Pancreas (tissue), 10 donors: ENCODE measurements at places on chromosomes 13 and 19. TPM values are rescaled to one million over a fixed set of nuclear protein-coding genes. Genes with fewer than 3 reads are reported as not detected.
A peak's percentile ranks its signal among the peaks of the same experiment; 100 is the strongest.

Gene UQCR11
- total RNA-seq = 40.5 TPM

DNA sequence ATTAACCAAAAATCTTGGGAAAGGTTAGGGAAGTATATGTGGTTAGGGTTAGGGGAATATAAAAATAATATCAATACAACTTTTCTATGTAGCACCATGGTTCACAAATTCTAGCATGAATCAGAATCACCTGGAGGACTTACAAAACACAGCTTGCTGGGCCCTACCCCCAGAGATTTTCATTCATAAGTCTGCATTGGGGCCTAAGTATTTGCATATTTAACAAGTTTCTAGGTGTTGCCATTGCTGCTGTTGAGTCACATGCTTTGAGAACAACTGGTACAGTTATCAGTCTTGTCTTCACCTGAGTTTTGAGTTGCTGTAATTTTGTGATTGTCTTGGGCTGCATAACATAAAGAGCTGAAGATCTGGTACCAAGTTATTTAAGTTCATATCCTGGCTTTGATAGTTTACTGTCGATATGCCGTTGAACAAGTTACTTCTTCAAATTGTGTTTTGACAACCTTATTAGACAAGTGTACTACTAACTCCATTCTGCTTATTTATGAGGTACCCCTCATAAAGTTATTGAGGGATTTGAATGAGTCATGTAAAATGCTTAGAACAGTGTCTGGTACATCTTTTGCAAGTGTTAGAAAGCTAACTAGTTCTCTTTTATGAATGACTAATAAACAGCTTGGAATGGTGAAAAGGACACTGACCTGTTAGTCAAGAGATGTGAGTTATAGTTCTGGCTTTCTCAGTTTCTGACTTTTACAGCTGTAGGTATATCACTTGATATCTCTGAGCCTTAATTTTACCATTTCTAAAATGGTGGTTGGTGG, 132.9 kb downstream of the PAN3 start:
- DNase-seq = no peak
- no peak overlapping the region for H3K4me3 ChIP-seq
- H3K4me1 ChIP-seq = no peaks in the 10 kb centered on the region
- H3K36me3 ChIP-seq = peaks cover 19% of the 10 kb centered on the region
- H3K27me3 ChIP-seq = no peaks in the 10 kb centered on the region

DNA sequence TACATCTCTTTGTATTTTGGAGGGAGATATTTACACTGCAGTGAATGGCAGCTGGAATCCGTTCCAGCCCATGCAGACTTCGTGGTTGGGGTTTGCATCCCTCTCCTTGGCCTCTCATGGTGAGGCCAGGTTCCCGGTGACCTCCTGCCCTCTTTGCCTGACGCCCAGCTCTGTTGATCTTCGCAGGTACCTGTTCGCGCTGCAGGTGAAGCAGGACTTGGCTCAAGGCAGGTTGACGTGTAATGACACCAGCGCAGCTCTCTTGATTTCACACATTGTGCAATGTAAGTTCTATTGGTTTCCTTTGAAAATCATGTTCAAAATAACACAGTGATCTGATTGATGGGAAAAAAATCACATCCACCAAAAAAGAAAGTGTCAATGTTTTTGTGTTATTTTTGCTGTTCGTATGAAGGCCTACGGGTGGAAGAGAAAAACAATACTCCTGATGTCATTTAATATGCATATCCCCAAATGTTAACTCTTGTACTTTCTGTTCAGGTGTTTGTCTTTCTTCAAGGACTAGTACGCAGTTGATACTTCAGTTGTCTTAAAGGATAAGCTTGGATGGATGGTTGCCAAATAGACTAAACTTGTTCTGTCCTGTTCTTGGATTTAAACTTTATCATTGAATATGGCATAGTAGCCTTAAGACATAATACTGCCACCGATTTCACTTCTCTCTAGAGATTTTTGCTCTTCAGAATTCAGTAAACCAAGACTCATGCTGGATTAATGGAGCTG, 199.1 kb downstream of the STK24 start:
- peaks cover 2% of the 10 kb centered on the region for H3K4me1 ChIP-seq
- no peaks in the 10 kb centered on the region for H3K36me3 ChIP-seq
- no peaks in the 10 kb centered on the region for H3K27me3 ChIP-seq
- DNase-seq = no peak
- H3K4me3 ChIP-seq = no peak overlapping the region

- H3K4me3 ChIP-seq = no peak overlapping the region
- no peak overlapping the region for H3K27ac ChIP-seq
- no peaks in the 10 kb centered on the region for H3K27me3 ChIP-seq
- no peak for DNase-seq
- H3K4me1 ChIP-seq = no peaks in the 10 kb centered on the region
- H3K36me3 ChIP-seq = no peaks in the 10 kb centered on the region
Measured at GRCh38 chr13:47064381-47064780, 167.5 kb upstream of the HTR2A start.

- H3K27ac ChIP-seq = peak overlapping the region; percentile 90
- no peaks in the 10 kb centered on the region for H3K4me1 ChIP-seq
- peak overlapping the region; percentile 56 for H3K4me3 ChIP-seq
- DNase-seq = peak; percentile 91
- no peaks in the 10 kb centered on the region for H3K36me3 ChIP-seq
Measured at GRCh38 chr19:52690369-52691214, 44.3 kb downstream of the ZNF611 start.

Gene IFNL1
- not detected for total RNA-seq

Gene ZNF888
- total RNA-seq = 5.0 TPM

DNA sequence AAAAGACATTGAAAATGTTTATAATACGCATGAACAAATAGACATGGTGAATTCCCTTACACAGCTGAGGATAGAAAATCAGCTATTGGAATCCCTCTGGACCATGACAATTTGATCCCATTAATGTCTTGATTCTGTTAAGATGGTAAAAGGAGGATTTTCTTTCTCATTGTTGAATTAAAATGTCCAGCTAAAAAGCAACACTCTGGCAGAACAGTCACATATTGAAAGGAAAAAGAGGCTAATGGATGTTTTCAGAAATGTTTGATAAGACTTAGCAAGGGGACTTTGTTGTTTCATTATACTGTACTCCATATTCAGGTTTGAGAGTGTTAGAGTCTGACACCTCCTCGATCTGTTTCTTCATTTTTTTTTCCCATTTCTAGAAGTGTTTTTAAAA, 296.0 kb downstream of the OLFM4 start:
- no peak overlapping the region for H3K27ac ChIP-seq
- DNase-seq = no peak
- no peaks in the 10 kb centered on the region for H3K4me1 ChIP-seq

Gene OR1I1
- not detected for total RNA-seq

- H3K4me3 ChIP-seq = no peak overlapping the region
- no peak overlapping the region for H3K27ac ChIP-seq
- peaks cover 13% of the 10 kb centered on the region for H3K4me1 ChIP-seq
- H3K36me3 ChIP-seq = no peaks in the 10 kb centered on the region
Measured at GRCh38 chr19:17505223-17505622, 6.2 kb upstream of the PGLS start.

GRCh38 chr13:110109910-110110309, 197.0 kb downstream of the COL4A1 start:
- no peak overlapping the region for H3K4me3 ChIP-seq
- DNase-seq = no peak
- no peaks in the 10 kb centered on the region for H3K36me3 ChIP-seq
